ELR (cell line): ENCODE measurements at places on chromosomes 3 and 15.

- peak; percentile 45 for DNase-seq
Observed at GRCh38 chr15:40339621-40339945, 1.2 kb downstream of the CCDC9B start.

- peak; percentile 13 for DNase-seq
Observed at GRCh38 chr3:110680450-110680849, 391.2 kb upstream of the NECTIN3 start.

- DNase-seq: peak; percentile 72
Observed at GRCh38 chr3:139301183-139301582, 42.6 kb upstream of the MRPS22 start.

- DNase-seq: no peak
Observed at GRCh38 chr3:150278195-150278594, 129.9 kb upstream of the TSC22D2 start.

DNA sequence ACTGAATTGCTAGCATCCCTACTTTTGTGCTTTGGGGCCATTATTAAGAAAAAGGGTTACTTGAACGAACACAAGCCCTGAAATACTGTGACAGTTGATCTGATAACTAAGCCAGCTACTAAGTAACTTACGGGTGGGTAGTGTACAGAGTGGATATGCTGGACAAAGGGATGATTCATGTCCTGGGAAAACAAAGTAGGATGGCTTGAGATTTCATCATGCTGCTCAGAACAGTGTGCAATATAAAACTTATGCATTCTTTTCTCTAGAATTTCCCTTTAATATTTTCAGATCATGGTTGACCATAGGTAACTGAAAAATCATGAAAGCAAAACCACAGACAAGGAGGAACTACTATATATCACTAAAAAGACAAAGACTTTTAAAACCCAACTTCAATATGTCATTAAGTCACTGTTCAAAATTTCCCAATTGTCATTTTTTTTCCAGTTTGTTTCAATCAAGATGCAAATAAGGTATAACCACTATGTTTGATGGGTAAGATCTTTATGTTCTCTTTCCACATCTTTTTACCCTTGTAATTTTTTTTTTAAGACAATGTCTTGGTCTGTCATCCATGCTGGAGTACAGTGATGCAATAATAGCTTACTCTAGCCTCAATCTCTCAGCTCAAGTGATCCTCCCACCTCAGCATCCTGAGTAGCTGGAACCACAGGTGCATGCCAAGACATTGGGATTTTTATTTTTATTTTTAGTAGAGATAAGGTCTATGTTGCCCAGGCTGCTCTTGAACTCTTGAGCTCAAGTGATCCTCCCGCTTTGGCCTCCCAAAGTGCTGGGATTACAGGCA, 67.7 kb downstream of the IFT80 start:
- peak; percentile 78 for DNase-seq

DNA sequence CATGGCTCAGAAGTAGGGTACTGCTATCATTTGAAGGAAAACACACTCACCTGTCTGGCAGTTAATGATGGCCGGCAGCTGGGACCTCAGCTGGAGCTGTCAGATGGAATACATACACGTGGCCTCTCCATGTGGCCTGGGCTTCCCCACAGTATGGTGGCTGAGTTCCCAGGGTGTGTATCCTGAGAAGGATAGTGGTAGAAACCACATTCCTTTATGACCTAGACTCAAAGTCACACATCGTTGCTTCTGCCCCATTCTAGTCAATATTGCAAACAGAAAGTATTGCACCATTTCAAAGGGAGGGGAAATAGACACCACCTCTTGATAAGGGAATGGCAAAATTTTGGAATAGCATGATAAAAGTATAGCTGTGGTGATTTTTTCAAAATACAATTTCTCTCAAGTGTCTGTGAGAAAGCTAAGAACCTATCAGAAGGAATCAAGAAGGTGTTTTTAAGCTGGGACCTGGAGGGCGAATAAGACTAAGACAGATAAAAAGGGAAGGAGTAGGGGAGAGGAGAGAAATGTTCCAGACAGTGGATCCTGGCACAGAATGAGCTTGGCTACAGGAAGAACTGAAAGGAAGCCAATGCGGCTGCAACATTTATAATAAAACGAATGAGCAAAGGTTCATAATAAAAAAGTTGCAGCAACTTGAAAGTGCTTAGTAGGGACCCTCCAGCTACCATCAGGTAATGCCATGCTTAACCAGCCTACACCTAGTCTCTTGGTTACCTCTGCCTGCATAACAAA, 40.1 kb upstream of the GALNT15 start:
- DNase-seq: no peak

GRCh38 chr3:28989646-28990089, 291.2 kb upstream of the RBMS3 start:
- DNase-seq: peak; percentile 39

- DNase-seq: peak; percentile 77
Observed at GRCh38 chr15:96122077-96123027, 208.1 kb upstream of the NR2F2 start.

- DNase-seq: peak; percentile 71
Observed at GRCh38 chr3:52055537-52056351, 627 bp downstream of the DUSP7 start.

- no peak for DNase-seq
Observed at GRCh38 chr3:172154768-172155664, 115.6 kb downstream of the FNDC3B start.

DNA sequence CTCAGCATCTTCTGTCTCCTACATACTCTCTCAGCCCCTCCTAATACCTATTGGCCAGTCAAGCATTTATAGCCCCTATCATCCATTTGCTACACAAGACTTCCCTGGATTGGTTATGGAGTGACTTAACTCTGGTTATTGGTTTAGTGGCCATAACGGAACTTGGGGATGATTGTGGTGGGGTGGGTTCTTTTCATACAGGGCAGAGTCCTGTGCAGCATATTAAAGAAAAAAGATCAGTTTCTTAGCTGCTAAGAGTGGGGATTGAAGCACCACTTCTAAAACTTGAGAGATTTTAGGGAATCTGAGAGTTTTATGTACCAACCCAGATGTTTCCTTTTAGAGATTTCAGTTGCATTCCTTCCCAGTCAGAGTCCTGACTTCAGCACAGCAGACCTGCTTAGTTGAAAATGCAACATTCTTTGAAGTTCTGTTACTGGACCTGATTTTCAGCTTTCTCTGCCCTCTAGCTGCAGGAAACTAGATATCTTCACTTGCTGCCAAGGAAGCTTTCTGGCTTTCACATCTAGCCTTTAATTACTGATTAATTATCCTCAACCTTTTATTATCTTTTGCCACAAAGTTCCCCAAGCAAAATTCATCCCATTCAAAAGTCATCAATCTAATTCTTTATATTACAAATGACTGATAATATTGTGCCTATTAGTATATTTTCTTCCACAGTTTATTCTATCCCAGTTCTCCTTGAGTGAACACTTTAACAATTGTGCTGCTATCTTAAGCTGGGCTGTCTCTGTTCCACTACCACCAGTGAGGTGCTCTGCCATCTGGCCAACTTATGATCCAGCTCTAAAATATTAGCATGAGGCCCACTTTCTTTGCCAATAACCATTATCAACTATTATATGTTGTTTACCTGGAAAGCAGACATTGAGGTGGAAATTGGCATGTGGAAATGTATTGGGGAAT, 906.0 kb upstream of the ALCAM start:
- DNase-seq: peak; percentile 47
